K562 (cell line): ENCODE measurements at places on chromosomes 7 and 10.
A peak's percentile ranks its signal among the peaks of the same experiment; 100 is the strongest.

DNA sequence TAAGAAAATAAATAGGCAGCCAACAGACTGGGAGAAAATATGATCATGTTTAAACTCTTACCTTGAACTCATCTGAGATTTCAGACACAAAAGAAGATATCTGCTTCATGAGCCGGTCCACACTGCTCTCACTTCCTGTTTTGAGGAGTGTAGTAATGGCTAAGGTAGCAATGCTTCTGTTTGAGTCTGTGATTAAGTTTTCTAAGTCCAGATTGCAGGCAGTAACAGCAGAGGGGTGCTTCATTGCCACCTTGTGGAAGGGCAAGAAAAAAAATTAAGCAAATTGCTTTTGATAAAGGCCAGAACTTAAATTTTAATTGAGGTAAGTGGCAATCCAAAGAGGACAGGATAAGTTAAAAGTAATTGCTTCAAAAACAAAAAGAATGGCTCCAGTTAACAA is 69.1 kb downstream of the MEST start:
- peak; percentile 43 for DNase-seq

DNA sequence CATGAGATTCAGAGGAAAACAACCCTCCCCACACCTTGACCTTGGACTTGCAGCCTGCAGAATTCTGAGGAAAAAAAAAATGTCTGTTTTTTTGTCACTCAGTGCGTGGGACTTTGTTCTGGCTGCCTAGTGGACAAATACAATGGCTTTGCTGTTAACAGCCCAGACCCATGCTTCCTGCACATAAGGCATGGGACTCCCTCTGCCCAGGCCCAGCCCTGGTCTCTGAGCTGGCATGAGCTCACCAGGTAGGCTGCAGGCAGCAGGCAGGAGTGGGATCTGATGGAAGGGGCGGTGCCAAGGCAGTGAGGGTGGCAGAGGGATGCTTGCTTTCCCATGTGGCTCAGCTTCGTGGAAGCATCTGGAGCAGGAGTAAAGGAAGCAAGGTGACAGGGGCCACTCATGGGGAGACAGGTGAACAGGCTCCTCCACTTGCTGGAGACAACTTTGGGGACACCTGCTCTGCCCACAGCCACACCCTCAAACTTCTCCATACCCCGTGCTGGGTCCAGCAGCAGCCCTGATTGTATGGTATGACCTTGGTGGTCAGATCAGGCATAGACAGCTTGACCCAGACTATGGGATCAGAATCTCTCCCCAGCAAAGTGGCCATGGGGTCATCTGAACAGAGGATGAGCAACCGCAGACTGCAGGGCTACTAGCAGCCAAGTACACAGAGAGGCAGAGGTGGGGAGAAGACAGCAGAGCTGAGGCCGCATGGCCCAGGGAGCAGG is 27.0 kb downstream of the ANXA8 start:
- peak; percentile 1 for DNase-seq

GRCh38 chr7:30852308-30852684 is 59.4 kb upstream of the AQP1 start:
- no peak for DNase-seq

- no peak for DNase-seq
Observed at GRCh38 chr10:11450427-11450826, 161.0 kb downstream of the USP6NL start.

- DNase-seq: no peak
Observed at GRCh38 chr7:95421000-95421846, 13.6 kb downstream of the PON2 start.

- no peak for DNase-seq
Observed at GRCh38 chr10:75283078-75283670, 47.4 kb upstream of the COMTD1 start.

- DNase-seq: peak; percentile 50
Observed at GRCh38 chr10:31242902-31243301, 76.1 kb upstream of the ZEB1 start.

- DNase-seq: no peak
Observed at GRCh38 chr10:33295851-33296250, 38.6 kb downstream of the NRP1 start.

GRCh38 chr7:66500087-66500486 is 128.6 kb upstream of the KCTD7 start:
- peak; percentile 19 for DNase-seq

- peak; percentile 54 for DNase-seq
Observed at GRCh38 chr7:105141068-105141467, 127.1 kb downstream of the KMT2E start.

- no peak for DNase-seq
Observed at GRCh38 chr7:116776046-116776445, 86.3 kb upstream of the CAPZA2 start.

DNA sequence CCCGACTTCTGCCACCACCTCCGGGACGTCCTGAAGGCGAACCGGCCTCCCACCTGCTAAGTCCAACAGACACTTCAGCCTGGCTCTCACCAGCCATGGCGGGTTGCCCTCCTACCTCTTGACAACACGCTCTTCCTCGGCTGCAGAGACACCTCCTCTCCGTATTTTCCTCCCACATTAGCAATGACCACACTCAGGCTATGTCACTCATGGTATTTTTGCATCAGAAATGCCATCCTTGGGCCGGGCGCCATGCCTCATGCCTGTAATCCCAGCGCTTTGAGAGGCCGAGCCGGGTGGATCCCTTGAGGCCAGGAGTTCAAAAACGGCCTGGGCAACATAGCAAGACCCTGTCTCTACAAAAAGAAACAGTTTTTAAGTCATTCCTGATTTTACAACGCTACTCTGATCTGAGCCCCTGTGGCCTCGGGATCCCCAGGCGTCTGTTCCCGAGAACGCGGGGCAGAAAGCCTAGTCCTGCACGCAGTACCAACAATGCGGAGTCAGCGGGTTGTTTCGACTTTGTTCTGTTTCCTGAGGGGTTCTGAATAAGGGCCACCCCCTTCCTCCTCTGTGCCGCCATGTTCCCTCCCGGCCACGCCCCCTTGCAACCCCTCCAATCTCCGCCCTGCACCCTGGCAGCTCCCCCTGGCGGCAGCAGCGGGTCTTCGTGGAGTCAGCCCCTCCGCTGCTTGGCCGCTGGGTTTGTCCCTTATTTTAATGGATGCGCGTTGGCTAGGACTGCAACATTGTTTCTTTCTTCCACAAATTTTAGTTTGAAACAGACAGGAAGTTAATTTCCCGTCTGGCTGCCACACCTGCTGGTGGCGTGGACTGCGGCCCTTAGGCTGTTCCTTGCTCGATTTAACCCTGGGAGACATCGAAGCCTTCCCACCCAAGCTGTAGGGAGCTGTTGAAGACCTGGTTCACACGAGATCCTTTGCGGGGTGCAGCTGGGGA is 9.7 kb upstream of the ZFAND2A start:
- peak; percentile 94 for DNase-seq

DNA sequence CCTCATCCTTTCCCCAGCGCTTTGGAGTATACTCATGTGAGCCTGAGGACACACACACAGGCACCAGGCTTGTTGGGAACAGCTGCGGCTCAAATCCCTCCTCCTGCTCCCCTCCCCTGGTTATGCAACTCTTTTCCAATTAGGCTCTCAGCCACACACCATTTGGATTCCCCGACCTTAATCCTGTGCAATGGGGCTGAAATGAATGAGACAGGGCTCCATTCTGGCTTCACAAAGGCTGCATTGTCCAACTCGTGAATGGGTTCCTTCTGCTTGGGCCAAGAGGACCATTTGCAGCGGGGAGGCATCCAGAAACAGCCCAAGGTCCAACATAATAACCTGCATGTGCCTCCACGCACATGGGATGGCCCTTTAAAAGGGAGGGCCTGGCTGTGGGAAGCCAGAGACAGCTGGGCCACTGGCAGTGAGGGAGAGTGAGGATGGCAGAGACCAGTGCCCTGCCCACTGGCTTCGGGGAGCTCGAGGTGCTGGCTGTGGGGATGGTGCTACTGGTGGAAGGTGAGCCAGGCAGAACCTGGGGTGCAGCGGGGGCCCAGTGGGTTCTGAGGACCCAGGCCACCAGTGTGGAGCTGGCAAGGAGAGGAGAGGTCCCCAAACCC is at the start of gene RGR:
TSS of gene RGR (plus strand) at position 403 of the 620 bp plus-strand sequence. CDS start at position 441, 38 bp downstream.
- DNase-seq: no peak

DNA sequence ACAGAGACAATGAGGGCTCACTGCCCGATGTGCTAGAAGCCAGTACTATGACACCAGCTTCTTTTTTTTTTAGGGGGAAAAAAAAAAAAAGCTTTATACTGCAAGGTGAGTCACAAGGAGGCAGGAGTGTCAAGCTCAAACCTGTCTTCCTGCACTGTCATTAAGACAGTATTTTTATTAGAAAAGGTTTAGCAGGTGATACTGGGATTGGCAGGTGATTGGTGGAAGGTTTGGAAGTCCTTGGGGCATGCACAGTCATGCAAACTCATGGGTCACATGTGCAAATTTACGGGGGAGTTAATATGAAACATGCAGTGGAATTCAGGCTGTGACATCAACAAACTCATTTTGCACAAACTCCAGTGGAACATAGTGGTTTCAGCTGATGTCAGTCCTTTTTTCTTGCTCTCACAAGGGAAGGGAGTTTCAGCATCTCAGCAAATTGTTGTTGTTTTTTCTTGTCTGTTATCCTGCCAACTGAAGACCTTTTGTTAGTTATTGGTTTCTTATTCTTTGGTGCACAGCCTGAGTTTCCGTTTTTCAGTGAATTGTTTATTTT is 530.6 kb downstream of the ANKRD7 start:
- no peak for DNase-seq

DNA sequence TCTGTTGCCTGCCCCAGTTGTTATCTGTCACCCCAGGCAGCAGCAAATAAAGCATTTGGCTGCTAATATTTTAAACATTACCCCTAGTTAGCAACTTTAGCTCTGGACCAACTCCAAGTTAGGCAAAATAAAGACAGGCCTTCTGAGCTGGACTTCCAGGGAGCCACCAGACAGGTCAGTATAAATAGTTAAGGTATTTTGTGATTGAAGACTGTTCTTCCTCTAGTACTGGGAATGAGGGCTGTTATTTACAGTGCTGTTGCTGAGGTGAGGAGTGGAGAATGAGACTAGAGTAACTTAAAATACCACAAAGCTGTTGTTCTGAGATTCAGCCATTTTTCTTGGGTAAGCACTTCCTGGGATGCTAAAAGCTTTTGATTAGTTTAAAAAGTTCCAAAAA is 40.1 kb downstream of the ZNF518A start:
- no peak for DNase-seq

- no peak for DNase-seq
Observed at GRCh38 chr7:28865601-28866144, 92.5 kb downstream of the TRIL start.

- DNase-seq: no peak
Observed at GRCh38 chr7:47846138-47846836, 102.0 kb downstream of the PKD1L1 start.
